ENCODE measurements at places on chromosomes 16 and 17.

DNA sequence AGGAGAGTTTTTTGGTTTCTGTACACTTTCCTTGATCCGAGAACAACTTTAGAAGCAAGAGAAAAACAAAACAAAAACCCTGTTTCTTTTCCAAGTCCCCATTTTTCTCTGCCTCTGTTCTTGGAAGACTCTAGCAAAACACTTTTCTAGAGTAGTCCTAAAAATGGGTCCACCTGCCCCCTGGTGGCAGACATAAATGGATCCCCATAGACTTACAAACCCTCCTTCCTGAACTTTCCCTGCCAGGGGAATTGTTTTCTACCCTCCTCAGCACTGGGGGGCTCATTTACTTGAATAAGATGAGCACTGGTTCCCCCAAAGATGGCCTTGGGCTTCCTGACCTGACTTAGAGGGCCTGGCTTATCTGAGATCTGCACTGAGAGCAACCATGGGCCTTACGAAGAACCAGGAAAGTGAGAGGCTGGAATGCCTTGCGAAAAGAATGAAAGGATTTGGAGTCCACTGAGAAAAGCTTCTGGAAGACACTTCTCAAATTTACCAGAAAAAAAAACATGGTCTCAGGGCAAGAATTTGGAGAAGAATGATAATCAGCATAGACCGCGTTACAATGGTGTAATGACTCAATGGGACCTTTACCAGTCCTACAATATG lies 48.0 kb upstream of the CDYL2 start:
- DNase-seq = peak; percentile 4

- DNase-seq = no peak
These were observed 79.9 kb downstream of the CYB561 start for GRCh38 chr17:63366241-63366566.

DNA sequence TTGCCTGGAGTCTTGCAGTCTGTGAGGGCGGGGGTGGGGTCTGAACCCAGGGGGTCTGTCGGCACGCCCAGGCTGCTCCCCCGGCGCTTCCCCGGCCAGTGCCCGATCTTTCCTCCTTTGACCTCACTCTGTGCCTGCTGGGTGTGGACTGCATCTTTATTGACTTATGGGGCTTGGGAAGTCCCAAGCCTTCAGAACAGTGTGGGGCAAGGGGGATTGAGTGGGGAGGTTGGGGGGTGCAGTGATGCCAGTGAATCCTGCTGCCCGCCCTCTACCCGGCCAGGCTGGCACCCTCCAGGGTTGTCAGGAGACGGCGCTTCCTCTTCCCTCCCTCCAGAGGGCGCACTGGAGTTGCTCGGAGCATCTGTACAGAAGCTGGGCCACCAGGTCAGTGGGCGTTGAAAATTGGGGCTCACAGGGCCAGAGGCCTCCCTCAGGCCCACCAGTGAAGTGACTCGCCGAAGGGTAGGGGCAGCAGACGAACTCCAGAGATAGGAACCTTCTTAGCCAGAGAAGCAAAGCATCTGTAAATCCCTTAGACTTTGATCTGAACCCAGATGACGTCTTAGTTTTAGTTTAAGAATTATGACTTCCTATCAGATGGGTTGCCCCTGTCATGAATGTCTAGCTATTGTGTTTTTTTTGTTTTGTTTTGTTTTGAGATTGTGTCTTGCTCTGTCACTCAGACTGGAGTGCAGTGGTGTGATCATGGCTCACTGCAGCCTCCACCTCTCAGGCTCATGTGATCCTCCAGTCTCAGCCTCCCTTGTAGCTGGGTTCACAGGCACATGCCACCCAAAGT lies 184.8 kb upstream of the CIBAR2 start:
- DNase-seq = peak; percentile 62

DNA sequence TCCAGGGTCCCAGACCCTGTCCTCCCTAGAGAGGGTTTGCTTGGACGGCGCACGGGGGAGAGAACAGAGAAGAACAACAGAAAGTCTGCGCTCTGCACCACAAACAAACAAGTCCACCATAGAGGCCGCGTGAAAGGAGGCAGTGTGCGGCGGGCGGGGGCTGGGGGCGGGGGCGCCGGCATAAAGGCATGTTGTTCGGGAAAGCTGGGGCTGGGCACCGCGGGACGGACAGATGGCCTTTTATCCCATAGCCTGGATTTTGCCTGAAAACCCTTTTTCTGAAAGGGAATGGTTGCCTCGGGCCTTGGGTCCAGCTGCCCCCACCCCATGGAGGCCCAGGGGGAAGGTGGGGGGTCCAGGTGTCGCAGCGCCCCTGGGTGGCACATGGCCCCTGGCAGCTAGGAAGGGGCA lies 26.0 kb downstream of the FA2H start:
- no peak for DNase-seq

DNA sequence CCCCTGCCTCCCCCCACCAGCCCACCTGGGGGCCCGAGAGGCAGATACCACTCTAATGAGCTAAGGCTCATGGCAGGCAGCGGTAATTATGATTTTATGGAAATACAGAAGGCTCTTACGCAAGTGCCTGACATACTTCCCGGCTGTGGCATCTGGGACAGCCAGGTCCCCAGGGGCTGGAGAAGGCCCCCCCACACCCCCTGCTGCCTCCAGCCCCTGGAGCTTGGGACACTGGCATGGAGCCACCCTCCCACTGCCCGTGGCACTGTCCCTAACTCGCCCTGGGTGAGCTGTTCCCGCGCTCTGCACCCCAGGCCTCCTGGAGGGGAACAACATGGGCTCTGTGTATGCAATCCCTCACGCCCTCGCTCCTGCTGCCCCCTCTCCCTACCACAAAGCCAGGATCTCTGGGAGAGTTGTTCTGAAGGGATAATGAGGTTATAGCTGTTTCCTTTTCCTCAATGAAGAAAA lies 5.4 kb upstream of the STAC2 start:
- no peak for DNase-seq

DNA sequence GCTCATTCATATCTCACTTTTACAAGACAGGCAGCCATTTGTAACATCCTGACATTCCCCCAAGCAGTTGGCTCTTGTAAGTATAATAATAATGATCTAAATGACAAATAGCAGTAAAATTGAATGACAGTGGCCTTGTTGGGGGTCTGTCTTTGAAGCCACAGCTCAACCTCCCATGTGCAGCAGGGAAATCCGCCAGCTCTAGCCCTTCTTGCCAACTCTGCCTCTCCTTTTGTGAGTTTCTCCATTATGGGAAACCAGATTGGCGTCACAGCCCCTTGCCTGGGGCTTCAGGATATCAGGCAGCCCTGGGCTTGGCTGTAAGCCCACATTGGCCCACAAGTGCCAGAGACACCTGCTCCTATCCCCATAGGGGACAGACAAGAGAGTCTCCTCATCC lies 70.4 kb upstream of the CACNG5 start:
- DNase-seq = no peak

DNA sequence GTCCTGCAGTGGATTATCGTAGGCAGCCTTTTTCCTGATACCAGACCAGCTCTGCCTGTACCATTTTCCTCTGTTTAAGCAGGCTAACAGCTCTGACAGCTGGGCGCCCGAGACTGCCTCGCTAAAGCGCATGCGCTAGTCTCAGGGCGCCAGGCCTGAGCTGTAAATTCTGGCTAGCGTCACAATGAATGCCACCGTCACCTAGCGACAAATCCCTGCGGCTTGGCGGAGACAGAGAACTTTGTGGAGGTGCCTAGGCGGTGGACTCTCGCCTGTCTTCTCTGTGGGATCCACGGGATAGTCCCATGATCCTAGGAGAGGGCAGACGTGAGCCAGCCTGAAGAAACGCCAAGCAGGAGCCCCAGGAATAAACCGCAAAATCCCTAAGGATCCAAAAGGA lies 573.9 kb downstream of the KCNJ18 start:
- DNase-seq = no peak

DNA sequence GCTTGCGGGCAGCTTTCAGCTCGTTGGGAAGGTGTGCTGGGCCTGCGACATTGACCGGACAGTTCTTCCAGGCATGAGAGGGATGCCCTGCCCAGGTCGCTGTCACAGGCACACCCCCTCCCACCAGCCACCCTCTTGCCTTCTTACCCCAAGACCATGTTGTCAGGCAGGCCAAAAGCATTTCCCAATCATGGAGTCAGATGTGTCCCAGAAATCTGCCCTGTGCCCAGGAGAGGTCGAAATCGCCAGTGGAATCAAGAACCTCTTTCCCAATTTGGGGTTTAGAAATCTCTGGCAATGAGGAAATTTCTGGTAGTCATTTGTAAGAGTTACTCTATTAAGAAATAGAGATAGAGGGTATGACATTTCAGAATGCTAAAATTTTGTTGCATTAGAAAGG lies 177.1 kb downstream of the RAB11FIP4 start:
- no peak for DNase-seq

DNA sequence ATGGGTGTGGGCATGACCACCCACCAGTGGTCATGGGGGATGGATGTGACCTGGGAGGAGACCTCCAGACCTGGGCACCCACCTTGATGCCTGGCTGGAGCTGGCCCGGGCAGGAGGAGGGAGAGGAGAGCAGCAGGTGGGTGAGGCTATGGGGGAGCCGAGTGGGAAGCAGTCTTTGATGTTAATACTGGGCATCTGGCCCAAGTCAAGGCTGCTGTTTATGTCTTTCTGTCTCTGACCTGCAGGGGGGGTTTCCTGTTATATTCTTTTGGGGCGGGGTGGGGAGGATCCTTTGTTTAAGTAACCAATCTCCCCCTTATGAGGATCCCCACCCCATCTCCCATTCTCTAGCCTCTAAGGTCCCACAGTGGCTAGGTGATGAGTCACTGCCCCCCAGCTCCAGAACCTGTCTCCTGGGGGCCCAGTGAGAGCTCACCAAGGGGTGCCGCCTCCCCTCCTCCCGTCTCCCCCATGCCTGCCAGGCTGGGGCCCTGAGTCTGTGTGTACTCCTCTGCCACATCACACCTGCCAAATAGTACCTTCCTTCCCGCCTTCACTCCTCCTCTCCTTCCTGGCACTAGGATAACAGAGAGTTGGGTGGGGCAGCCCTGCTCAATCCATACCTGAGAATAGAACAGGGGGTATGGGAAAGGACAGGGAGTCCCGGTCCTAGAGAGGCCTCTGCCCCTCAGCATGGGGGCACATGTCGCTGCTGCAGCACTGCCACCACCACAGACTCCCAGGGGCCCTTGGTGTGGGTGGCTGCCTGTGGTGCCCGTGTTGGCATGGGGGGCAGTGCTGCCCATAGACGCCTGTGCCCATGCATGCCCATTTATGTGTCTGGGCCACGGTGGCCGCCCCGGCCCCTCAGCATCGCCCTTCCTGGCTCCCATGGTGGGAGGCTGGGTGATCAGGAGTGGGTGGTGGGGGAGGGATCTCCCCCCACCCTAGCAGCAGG lies 7.3 kb downstream of the THRA start:
- no peak for DNase-seq

- DNase-seq = no peak
These were observed 30.7 kb downstream of the PIEZO1 start for GRCh38 chr16:88754109-88754911.

DNA sequence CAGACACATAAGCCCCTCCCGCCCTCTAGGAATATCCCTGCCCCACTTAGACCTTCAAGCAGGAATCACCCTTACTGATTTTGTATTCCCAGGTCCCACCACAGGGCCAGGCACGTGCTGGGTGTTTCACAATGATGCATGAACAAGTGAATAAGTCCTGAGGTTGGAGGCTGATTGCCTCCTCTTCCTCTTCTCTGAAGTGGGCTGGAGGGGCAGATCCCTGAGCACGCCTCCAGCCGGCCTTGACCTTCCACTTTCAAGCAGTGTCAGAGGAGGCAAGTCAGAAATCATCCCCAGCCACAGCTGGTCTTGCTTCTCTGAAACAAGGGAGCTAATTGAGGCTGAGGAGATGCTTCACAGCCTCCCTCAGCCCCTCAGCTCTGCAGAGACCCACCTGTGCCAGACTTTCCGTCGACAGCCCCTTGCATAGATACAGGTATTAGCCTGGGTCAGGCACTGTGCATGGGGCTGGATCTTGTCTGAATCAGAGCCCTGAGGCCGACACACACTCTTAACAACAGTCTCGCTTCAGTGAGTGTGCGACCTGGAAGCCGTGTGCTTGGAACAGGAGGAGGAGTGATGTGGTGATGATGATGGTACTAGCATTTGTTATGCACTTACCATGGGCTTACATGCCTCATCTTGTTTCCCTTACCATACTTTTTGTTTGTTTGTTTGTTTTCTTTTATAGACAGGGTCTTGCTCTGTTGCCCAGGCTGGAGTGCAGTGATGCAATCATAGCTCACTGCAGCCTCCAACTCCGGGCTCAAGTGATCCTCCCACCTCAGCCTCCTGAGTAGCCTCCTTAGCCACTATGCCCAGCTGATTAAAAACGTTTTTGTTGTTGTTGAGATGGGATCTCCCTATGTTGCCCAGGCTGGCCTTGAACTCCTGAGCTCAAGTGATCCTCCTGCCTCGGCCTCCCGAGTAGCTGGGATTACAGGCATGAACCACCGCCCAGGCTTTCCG lies 15.0 kb downstream of the MRM1 start:
- no peak for DNase-seq

- DNase-seq = no peak
These were observed 5.4 kb upstream of the G6PC1 start for GRCh38 chr17:42895185-42895555.

- DNase-seq = no peak
These were observed 11.0 kb upstream of the KRT17 start for GRCh38 chr17:41635121-41636097.

DNA sequence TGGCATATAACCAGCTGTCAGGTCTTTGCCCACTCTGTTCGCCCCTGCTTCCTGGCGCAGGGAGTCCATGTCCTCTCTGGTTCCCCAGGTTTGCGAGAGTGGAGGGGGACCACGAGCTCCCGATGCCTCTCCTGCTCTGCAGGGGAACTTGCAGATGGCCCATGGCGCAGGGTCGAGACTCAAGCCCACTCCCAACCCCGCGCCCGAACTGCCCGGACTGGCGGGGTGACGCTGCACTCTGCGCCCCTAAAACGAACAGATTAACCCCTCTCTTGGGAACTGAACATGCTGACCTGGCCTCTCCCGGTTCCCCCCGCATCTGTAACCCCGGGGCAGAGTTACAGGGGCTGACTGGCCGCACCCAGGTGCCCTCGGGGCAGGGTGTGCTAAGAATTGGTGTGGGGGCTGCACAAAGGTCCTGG lies 681 bp upstream of the PLA2G15 start:
- DNase-seq = no peak

DNA sequence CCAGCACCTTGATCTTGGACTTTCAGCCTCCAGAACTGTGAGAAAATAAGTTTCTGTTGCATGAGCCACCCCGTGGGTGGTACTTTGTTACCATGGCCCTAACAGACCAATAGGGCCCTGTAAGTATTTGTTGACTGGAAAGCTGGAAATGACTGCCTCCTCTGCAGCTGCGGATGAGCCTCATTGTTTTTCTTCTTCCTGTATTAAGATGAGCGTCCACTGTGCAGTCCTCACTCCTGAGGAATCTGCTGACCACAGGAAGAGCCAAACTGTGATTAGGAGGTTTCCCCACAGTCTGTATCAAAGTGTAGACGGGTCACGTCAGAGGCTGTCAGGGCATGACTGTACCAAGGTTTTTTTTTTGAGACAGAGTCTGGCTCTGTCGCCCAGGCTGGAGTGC lies 12.2 kb upstream of the AKTIP start:
- DNase-seq = no peak

- DNase-seq = no peak
These were observed 7.5 kb downstream of the ZNHIT3 start for GRCh38 chr17:36493956-36494355.

Measured in stimulated activated CD4-positive, alpha-beta T cell treated with anti-CD3 and anti-CD28 coated beads, Interleukin-4, amount 100 ng/mL, for 48 hours (primary cell).